ENCODE measurements at places on chromosomes 5 and 9.

DNA sequence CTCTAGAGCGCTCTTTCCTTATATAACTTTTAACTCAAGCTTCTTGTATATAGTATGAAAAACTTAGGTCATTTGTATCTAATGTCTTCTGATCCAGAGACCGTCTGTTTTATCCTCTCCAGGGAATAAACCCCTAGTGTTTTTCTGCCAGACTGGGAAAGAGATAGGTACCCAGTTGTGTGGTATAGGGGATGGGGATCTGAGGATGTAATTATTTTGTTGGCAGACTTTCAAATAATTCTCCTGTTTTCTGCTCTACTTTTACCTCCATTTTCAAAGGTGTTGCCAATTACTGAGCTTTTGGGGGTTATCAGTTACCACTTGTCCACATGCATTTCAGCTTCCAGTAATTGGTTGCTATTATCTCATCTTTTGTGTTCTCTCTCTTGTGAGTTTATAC, 17.9 kb downstream of the CCDC171 start:
- H3K4me3 ChIP-seq: no peak overlapping the region
- H3K36me3 ChIP-seq: no peaks in the 10 kb centered on the region
- H3K27ac ChIP-seq: no peak overlapping the region
- H3K27me3 ChIP-seq: no peaks in the 10 kb centered on the region
- no peaks in the 10 kb centered on the region for H3K4me1 ChIP-seq
- no peak for DNase-seq

DNA sequence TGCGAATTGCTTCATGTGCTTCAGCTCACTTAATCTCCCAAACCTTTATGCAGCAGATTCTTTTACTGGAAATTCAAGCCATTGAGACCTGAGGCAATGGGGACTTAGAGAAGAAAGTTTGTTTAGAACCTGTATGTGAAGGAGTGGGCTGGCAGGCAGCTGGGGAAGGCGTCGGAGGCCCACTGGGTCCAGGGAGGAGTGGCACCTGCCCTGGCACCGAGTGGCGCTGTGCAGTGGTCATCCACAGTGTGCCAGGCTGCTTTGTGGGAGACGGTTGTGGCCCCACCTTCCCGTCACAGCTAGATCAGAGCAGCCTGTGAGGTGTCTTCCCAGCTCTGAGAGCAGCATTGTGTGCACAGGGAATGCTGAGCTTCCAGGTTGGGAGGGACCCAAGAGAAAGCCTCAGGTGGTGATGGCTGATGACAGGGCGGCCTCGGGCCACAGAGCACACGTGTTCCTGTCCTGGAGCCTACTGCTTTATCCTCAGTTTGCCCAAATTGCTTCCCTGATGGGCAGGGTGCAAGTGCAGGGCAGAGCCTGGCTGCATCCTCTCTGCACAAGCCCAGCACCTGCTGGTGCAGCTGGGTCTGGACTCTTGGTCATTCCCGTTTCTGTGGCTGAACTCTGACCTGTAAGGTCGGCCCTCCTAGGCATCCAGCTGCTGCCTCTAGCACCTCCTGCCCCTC, 175.2 kb downstream of the CACNA1B start:
- peaks cover 4% of the 10 kb centered on the region for H3K4me1 ChIP-seq
- H3K36me3 ChIP-seq: no peaks in the 10 kb centered on the region
- H3K27ac ChIP-seq: no peak overlapping the region

GRCh38 chr5:56479696-56480077, 246.6 kb upstream of the ANKRD55 start:
- DNase-seq: no peak
- peaks cover 7% of the 10 kb centered on the region for H3K4me1 ChIP-seq
- H3K27ac ChIP-seq: no peak overlapping the region
- H3K36me3 ChIP-seq: peaks cover 9% of the 10 kb centered on the region
- peaks cover 31% of the 10 kb centered on the region for H3K27me3 ChIP-seq

GRCh38 chr5:72817671-72818266, 1.3 kb downstream of the TNPO1 start:
- no peak for DNase-seq
- peak overlapping the region; percentile 96 for H3K4me3 ChIP-seq
- peaks cover 20% of the 10 kb centered on the region for H3K36me3 ChIP-seq

GRCh38 chr9:111399772-111400563, 69.9 kb upstream of the OR2K2 start:
- H3K4me1 ChIP-seq: peaks cover 9% of the 10 kb centered on the region
- H3K27ac ChIP-seq: no peak overlapping the region
- H3K27me3 ChIP-seq: no peaks in the 10 kb centered on the region

GRCh38 chr5:173563246-173563645, 53.2 kb downstream of the BOD1 start:
- H3K4me3 ChIP-seq: no peak overlapping the region
- DNase-seq: no peak
- no peaks in the 10 kb centered on the region for H3K4me1 ChIP-seq
- H3K27ac ChIP-seq: no peak overlapping the region
- peaks cover 69% of the 10 kb centered on the region for H3K27me3 ChIP-seq

DNA sequence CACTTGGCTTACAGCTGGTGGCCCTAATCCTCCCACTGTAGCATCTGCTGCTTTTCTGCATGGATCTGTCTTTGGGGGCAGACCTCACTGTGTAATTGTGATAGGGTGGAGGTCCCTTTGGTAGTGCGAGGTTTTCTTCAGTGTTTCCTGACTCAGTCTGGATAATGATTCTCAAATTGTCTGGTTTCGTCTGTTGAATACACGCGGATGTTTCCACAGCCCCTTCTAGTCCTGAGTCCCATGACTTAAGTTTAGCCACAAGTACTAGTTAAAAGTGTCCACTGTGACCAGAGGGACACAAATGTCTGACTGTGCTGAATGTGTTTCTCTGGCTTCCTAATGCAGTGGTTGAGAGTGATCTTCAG, 70.5 kb downstream of the LMNB1 start:
- no peak overlapping the region for H3K4me3 ChIP-seq
- H3K27me3 ChIP-seq: no peaks in the 10 kb centered on the region
- H3K36me3 ChIP-seq: peaks cover 3% of the 10 kb centered on the region
- H3K4me1 ChIP-seq: peaks cover 13% of the 10 kb centered on the region

GRCh38 chr9:37421914-37422288, 595 bp upstream of the GRHPR start:
- peak overlapping the region; percentile 99 for H3K27ac ChIP-seq
- peak overlapping the region; percentile 94 for H3K4me3 ChIP-seq
- H3K27me3 ChIP-seq: no peaks in the 10 kb centered on the region
- H3K36me3 ChIP-seq: peaks cover 14% of the 10 kb centered on the region

GRCh38 chr5:13957032-13957645, 12.7 kb upstream of the DNAH5 start:
- no peak overlapping the region for H3K27ac ChIP-seq
- DNase-seq: no peak
- no peaks in the 10 kb centered on the region for H3K27me3 ChIP-seq
- H3K4me3 ChIP-seq: no peak overlapping the region
- no peaks in the 10 kb centered on the region for H3K4me1 ChIP-seq

DNA sequence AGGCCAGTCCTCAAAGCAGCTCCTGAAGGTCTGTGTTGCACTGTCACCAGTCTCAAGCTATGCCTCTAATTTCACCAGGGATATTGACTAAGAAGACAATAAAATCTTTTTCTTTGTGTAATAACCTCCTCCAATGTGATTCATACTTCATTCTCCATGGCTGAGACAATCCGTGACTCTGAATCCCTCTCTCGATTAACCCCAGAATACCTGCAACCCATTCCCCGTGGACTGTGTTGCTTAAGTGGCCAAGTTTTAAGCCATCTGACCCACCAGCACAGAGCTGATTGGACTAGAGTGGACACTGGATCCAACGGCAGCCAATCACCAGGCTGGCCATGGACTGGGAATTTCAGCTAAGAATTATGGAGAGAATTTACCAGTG, 5.4 kb upstream of the CCIN start:
- no peak overlapping the region for H3K4me3 ChIP-seq
- no peak for DNase-seq
- peak overlapping the region; percentile 52 for H3K27ac ChIP-seq
- H3K36me3 ChIP-seq: peaks cover 30% of the 10 kb centered on the region
- H3K27me3 ChIP-seq: no peaks in the 10 kb centered on the region
- H3K4me1 ChIP-seq: peaks cover 8% of the 10 kb centered on the region

DNA sequence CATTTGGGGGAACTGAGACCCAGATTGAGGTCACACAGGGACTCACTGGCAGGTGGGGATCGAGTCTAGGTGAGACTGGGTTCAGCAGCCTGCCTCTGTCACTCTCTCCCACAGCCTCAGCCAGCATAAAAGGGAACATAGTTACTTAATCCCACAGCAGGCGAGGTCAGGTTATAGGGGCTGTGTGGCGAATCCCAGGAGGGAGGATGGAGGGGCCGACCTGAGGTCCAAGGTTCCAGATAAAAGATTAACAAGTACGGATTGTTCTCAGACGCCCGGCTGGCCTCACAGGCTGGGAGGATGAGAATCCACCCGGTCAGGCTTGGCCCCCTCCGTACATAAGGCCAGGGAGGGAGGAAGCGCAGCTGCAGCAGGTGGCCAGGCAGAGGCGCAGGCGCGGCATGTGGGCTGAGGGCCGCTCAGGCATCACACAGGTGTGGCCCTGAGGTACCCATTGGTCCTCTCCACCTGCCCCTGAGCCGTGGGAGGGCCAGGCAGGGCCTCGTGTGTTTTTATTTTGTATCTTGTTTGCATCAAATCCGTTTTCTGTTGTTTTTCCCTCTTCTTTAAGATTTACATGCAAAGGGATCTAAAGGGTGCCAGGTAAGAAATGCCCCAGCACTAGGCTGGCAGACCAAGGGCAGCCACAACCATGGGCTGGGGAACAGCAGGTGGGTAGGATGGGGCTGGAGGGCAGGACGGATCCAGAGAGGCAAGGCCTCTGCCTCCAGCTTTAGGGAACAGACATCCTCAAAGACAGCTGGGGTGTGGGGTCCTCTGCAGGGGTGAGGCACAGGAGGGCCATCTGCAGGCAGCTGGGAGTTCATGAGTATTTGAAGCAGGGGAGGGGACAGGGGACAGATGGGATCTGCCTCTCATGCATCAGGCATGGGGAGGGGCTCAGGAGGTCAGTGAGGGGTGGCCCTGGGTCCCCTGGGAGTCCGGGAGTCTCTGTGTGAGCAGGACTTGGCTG, 3.6 kb downstream of the SUSD3 start:
- no peaks in the 10 kb centered on the region for H3K27me3 ChIP-seq
- peaks cover 68% of the 10 kb centered on the region for H3K4me1 ChIP-seq
- H3K4me3 ChIP-seq: peak overlapping the region; percentile 89
- H3K27ac ChIP-seq: peak overlapping the region; percentile 97
- peaks cover 24% of the 10 kb centered on the region for H3K36me3 ChIP-seq

GRCh38 chr5:160251406-160252155, 22.3 kb downstream of the FABP6 start:
- H3K27me3 ChIP-seq: peaks cover 6% of the 10 kb centered on the region
- no peak overlapping the region for H3K27ac ChIP-seq
- no peaks in the 10 kb centered on the region for H3K36me3 ChIP-seq
- H3K4me3 ChIP-seq: no peak overlapping the region
- H3K4me1 ChIP-seq: no peaks in the 10 kb centered on the region

- no peaks in the 10 kb centered on the region for H3K4me1 ChIP-seq
- H3K36me3 ChIP-seq: no peaks in the 10 kb centered on the region
- no peak overlapping the region for H3K4me3 ChIP-seq
- H3K27me3 ChIP-seq: no peaks in the 10 kb centered on the region
- H3K27ac ChIP-seq: no peak overlapping the region
Observed at GRCh38 chr9:114969269-114969668, 38.9 kb upstream of the TNFSF8 start.

DNA sequence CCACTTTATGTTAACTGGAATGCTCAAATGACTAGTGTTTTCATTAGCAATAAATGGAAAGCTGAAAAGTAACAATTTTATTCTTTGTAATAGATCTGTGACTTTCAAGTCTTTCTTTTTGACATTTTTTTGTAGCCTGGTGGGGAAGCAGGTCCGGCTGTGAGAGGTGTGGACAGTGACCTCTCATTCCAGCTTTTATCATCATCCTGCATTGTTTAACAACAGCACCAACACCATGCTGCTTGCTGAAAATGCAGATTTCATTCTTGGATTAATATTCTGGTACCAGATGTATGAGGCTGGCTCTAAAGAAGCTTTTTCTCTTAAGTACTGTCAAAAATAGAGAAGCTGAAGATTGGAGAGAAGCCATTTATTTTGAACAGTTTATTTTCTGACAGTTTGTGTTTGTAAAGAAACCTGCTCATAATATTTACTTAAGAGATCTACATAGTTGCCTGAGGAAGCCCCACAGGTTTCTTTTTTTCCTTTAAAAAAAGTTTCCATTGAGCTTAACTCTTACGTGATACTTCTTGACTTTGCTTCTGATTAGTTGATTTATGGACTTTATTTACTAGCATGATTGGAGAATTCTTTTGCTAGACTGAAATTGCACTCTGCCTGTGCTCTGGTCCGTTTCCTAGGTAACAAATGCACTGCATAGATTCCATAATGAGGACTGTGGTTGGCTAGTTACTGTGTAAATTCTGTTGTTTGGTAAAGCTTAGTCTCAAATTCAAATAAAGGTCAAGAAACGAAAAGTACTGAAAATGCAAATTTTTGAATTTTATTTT, 3.4 kb downstream of the KIAA1958 start:
- peaks cover 13% of the 10 kb centered on the region for H3K36me3 ChIP-seq
- H3K4me1 ChIP-seq: peaks cover 13% of the 10 kb centered on the region
- no peak for DNase-seq

GRCh38 chr5:52920929-52921328, 68.2 kb upstream of the ITGA2 start:
- H3K27me3 ChIP-seq: peaks cover 12% of the 10 kb centered on the region
- no peak overlapping the region for H3K4me3 ChIP-seq
- DNase-seq: no peak
- no peak overlapping the region for H3K27ac ChIP-seq
- H3K36me3 ChIP-seq: no peaks in the 10 kb centered on the region

DNA sequence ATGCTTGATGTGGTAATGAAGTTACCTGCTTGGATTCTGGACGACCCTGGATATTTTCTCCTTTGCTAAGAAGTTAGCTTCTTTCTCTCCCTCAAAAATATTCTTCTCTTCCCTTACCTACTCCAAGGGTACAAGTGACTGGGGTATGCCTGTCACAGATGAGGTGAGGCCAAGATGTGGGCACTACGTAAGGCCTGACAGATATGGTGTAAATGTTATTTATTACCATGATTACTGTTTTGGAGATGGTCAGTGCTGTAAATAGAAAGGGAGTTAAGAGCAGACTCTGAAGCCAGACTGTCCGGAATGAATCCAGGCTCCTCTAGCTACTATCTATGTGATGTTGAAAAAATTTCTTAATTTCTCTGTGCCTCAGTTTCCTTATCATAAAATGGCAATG, 1.1 kb upstream of the KIAA1958 start:
- peak overlapping the region; percentile 98 for H3K4me3 ChIP-seq
- H3K4me1 ChIP-seq: peaks cover 9% of the 10 kb centered on the region
- peak overlapping the region; percentile 92 for H3K27ac ChIP-seq
- H3K27me3 ChIP-seq: no peaks in the 10 kb centered on the region
- peaks cover 9% of the 10 kb centered on the region for H3K36me3 ChIP-seq
- no peak for DNase-seq

DNA sequence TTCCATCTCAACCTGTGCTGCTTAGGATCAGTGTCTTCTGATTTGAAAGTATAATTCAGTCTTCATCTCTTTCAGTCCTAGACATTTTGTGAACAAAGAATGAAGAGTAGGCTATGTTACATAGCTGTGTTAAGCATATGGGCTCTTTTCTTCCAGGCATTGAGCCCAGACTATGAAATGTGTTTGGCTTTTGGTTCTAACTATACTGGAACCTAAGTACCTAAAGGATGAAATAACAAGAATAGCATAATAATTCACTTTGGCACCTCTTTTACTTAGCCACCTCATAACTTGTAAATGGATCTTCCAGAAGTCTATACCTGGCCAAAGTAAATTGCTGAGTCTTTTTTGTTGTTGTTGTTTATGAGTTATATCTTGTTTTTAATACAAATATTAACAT, 71.4 kb downstream of the SLF1 start:
- peaks cover 6% of the 10 kb centered on the region for H3K4me1 ChIP-seq
- no peaks in the 10 kb centered on the region for H3K27me3 ChIP-seq
- H3K36me3 ChIP-seq: peaks cover 18% of the 10 kb centered on the region
- DNase-seq: no peak
- H3K4me3 ChIP-seq: no peak overlapping the region
- H3K27ac ChIP-seq: peak overlapping the region; percentile 89

GRCh38 chr5:116476897-116477537, 97.6 kb downstream of the SEMA6A start:
- H3K4me1 ChIP-seq: no peaks in the 10 kb centered on the region
- no peak overlapping the region for H3K4me3 ChIP-seq
- no peaks in the 10 kb centered on the region for H3K36me3 ChIP-seq
- no peak for DNase-seq

All from effector memory CD8-positive, alpha-beta T cell (primary cell).